Activated B cell treated with CpG ODN at 0.5 μM for 24 hours (primary cell): ENCODE measurements at places on chromosomes 5 and 9.
A peak's percentile ranks its signal among the peaks of the same experiment; 100 is the strongest.

GRCh38 chr9:88792502-88792901 lies 198.8 kb upstream of the S1PR3 start:
- no peak overlapping the region for H3K4me3 ChIP-seq
- no peak overlapping the region for H3K27ac ChIP-seq
- no peaks in the 10 kb centered on the region for H3K36me3 ChIP-seq
- H3K4me1 ChIP-seq = no peaks in the 10 kb centered on the region
- DNase-seq = no peak
- H3K27me3 ChIP-seq = peaks cover 3% of the 10 kb centered on the region

GRCh38 chr5:1356873-1357787 lies 12.2 kb upstream of the CLPTM1L start:
- no peaks in the 10 kb centered on the region for H3K36me3 ChIP-seq
- no peaks in the 10 kb centered on the region for H3K27me3 ChIP-seq
- no peak for DNase-seq
- H3K4me3 ChIP-seq = no peak overlapping the region

DNA sequence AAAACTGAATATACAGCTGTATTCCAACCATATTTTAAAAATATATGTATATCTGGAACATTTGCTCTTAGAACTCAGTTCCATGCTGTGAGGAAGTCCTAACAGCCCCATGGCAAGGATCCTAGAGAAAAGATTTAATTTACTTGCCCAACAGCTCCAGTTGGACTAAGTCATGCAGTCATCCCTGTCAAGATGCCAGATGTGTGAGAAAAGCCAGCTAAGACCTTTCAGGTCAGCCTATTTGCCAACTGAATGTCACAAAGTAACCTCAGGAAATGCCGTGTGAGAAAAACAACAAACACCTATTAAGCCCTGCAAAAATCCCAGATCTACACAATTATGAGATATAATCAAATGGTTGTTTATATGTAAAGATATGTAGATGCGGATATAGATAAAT lies 416.3 kb downstream of the NR2F1-AS1 start:
- no peaks in the 10 kb centered on the region for H3K27me3 ChIP-seq
- H3K4me1 ChIP-seq = no peaks in the 10 kb centered on the region
- H3K27ac ChIP-seq = no peak overlapping the region
- no peaks in the 10 kb centered on the region for H3K36me3 ChIP-seq
- H3K4me3 ChIP-seq = no peak overlapping the region
- DNase-seq = no peak

- no peak overlapping the region for H3K27ac ChIP-seq
- no peak for DNase-seq
- H3K27me3 ChIP-seq = peaks cover 18% of the 10 kb centered on the region
- no peaks in the 10 kb centered on the region for H3K36me3 ChIP-seq
- no peaks in the 10 kb centered on the region for H3K4me1 ChIP-seq
Measured at GRCh38 chr9:89942643-89943042, 337.8 kb downstream of the GADD45G start.

- no peak overlapping the region for H3K27ac ChIP-seq
- no peaks in the 10 kb centered on the region for H3K27me3 ChIP-seq
- peaks cover 56% of the 10 kb centered on the region for H3K4me1 ChIP-seq
- DNase-seq = no peak
- no peak overlapping the region for H3K4me3 ChIP-seq
Measured at GRCh38 chr9:113621309-113621791, 157.8 kb downstream of the RGS3 start.

GRCh38 chr9:115988701-115989100 lies 164.9 kb upstream of the PAPPA start:
- no peaks in the 10 kb centered on the region for H3K27me3 ChIP-seq
- no peak for DNase-seq
- H3K36me3 ChIP-seq = no peaks in the 10 kb centered on the region

- no peak overlapping the region for H3K27ac ChIP-seq
- H3K36me3 ChIP-seq = no peaks in the 10 kb centered on the region
- no peaks in the 10 kb centered on the region for H3K4me1 ChIP-seq
- H3K4me3 ChIP-seq = no peak overlapping the region
- DNase-seq = no peak
Measured at GRCh38 chr5:38423276-38424147, 132.9 kb downstream of the LIFR start.

DNA sequence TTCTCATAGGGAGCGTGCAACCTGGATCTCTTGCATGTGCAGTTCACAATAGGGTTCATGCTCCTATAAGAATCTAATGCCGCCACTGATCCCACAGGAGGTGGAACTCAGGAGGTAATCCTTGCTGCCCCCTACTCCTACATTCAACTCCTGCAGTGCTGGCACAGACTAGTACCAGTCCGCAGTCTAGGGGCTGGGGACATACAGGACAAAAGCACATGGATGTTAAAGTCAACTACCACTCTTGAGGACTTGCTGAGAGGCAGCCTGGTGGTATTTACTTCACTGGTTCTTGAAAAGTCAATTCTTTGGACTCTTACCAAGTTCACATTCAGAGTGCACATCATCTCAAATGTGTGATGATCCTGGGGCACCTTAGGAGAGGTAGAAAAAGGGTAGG lies 33.0 kb downstream of the MTMR12 start:
- DNase-seq = no peak
- no peak overlapping the region for H3K4me3 ChIP-seq
- peak overlapping the region; percentile 38 for H3K27ac ChIP-seq
- H3K4me1 ChIP-seq = peaks cover 76% of the 10 kb centered on the region
- H3K36me3 ChIP-seq = peaks cover 19% of the 10 kb centered on the region
- H3K27me3 ChIP-seq = no peaks in the 10 kb centered on the region

- H3K27ac ChIP-seq = no peak overlapping the region
- DNase-seq = no peak
- H3K4me1 ChIP-seq = peaks cover 15% of the 10 kb centered on the region
Measured at GRCh38 chr5:99019812-99020697, 91.2 kb upstream of the CHD1 start.

GRCh38 chr9:136902259-136902821 lies 16.0 kb downstream of the TRAF2 start:
- peak overlapping the region; percentile 95 for H3K27ac ChIP-seq
- H3K4me3 ChIP-seq = peak overlapping the region; percentile 72
- peaks cover 65% of the 10 kb centered on the region for H3K36me3 ChIP-seq
- DNase-seq = peak; percentile 69
- no peaks in the 10 kb centered on the region for H3K27me3 ChIP-seq
- H3K4me1 ChIP-seq = peaks cover 63% of the 10 kb centered on the region
